Activated naive CD8-positive, alpha-beta T cell treated with anti-CD3 and anti-CD28 coated beads, Interleukin-2, amount 50 U/mL, for 16 hours (primary cell): ENCODE measurements at places on chromosomes 7 and 10.
A peak's percentile ranks its signal among the peaks of the same experiment; 100 is the strongest.

DNA sequence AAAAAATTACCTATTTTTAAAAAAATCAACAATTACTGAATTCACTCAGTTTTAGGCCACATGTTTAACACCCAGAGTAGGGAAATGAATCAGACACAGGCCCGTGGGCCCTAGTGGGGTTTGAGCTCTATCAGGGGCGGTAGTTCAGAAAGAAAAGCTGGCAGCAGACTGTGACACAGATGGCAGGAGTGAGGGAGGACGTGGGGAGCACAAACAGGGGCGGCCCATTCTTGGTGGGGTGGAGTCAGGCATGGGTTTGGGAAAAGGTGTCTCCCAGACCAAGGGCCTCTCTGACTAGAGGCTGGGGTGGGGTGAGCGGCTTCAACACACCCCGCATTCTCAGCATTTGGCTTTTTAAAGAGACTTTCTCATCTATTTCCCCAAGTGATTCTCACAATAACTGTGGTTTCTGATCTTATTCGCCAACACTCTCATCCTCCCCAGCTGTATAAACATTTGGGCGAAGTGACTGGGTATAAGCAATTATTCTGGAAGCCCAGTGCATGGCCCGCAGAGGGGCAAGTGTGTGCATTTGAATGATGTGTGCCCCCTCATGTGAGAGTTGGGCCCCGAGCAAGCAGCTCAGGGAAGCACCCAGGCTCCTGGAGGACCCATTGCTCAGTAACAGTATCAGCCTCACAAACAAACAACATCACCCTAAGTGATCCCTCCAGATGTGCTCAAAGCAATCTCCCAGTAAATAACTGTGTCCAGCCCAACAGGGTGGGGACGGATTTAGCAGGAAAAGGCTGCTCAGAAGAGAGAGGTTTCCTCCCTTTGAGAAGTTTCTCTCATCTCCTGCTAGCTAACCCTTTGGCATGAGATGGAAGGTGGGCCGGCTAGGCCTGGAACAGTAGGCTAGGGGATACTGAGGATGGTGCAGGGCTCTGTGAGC lies 437.6 kb upstream of the ZMIZ1 start:
- DNase-seq: no peak

DNA sequence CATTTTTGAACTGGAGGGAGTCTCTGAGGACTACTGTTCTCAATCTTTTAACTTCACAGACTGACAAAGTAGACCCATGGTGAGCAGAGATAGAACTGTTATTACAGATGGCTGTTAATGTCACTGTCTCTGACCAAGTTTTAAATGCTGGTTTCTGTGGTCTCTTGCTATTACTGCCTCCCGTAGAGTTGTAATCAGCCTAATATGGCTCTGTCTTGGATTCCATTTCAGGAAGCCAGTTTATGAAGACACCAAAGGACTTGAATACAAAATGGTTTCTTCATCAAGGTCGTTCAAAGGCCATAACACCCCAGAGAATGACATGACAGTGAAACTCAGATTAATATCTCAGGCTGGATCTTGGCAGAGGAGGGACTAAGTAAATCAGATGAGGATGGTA lies 3.9 kb downstream of the SFRP4 start:
- no peak for DNase-seq

GRCh38 chr10:43253461-43254198 lies 13.2 kb downstream of the RASGEF1A start:
- no peak for DNase-seq

GRCh38 chr10:130340816-130341215 lies 204.6 kb downstream of the GLRX3 start:
- DNase-seq: no peak

DNA sequence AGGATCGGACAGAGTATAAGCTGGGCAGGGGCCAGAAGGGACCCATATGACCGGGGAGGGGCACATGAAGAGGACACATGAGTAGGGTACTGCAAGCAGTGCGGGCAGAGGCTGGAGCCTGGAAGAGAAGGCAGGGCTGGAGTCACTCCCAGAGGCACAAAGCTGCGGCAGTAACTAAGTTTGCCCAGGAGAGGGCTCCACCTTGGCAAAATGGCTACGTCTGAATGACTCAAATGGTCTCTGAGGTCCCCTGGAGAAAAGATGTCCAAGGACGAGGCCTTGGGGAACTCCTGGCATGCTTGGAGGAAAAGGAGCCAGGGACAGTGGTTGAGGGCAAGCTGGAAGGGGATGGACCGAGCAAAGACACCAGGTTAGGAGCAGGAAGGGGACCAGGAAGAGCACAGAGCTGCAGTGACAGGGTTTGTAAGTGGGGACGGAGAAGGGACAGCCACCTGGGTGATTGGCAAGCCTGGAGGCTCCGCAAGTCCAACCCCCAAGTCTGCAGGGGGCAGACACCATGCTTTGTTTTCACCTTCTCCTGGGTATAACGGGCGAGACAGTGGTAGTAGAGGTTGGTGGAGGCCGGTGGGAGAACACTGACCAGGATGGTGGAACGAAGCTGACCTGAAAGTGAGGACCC lies 43.1 kb upstream of the LBX1 start:
- DNase-seq: peak; percentile 26

DNA sequence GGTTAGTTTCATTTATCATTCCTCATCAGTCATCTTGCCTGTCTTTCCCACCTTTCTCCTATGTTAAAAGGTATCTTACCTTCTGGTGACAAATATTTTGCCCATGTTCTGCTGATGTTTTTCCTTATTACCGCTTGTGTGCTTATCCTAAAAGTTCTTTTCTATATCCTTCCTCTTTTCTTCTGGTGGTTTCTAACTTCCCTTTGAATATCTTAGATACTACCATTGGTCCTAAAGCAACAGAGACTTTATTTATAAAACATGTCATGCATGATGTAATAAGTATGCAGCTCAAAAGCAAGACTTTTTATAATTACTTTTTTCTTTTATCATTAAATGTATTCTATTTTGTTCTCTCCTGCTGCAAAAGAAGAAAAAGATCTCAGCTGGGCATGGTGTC lies 24.8 kb downstream of the TBC1D12 start:
- no peak for DNase-seq

DNA sequence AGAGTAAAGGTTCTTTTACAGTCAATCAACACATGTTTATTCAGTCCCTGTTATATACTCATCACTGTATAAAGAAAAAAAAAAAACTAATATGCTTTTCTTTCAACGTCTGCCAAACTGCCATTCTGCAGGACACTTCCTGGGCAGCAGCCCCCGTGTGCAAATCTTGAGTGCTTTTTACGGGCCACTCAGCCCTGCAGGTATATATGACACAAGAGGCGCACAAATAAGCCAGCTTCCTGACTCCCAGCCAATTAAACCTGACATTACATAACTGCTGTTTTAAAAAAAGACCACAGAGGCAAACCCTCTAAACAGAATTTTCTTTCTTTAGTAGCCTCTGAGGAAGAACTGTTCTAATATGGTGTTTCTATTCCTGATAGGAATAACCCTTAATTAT lies 263.0 kb upstream of the NEBL start:
- no peak for DNase-seq

DNA sequence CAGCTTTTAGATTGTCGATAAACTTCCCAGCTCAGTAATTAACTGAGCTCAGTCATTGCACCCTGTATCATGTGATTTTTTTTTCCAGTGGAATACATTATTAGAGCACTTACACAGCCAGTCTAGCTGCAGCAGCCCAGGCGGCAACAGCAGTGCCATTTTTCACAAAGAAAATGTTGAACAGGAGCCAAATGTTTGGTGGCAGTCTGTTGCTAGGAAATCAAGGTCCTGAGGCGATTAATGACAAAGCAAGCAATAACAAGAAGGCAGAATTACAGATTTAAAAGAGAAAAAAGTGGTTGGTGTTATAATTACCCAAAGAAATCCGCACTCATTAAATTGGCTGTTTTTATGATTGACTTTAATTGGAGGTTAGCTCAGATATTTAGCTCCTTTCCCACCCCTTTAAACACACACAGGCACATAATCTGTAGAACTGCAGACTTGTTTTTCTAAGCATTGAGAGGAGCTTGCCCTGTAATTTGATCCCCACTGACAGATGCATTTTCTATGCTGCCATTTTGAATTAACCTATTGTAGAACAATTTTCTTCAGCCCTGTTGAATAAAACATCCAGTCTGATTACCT lies 267.4 kb downstream of the ADK start:
- DNase-seq: no peak

GRCh38 chr10:72388062-72388461 lies 33.3 kb upstream of the DNAJB12 start:
- no peak for DNase-seq

GRCh38 chr10:118931436-118931835 lies 98.1 kb upstream of the NANOS1 start:
- no peak for DNase-seq

GRCh38 chr7:30648744-30649540 lies 33.3 kb downstream of the CRHR2 start:
- DNase-seq: no peak

- no peak for DNase-seq
Observed at GRCh38 chr7:100077205-100077604, 4.3 kb downstream of the ZNF3 start.

GRCh38 chr10:23344241-23344841 lies at the start of gene C10orf67:
C10orf67 (minus strand) TSS chr10:23344797; CDS start chr10:23344774, 23 bp downstream.
- DNase-seq: no peak

DNA sequence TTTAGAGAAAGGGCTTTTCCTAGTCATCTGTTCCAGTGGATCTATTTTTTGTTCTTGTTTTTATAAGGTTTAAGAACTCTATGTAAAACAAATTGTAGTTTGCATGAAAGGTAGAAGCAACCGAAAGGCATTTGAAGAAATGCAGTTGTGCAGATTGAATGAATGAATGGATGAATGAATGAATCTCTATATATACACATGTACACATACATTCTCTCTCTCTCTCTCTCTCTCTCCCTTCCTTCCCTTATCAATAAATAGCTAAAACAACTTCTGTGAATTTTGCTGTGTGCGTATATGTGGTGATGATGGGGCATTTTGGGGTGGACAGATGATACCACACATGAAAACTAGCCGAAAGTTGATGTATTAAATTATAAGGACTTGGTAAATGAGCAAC lies 32.4 kb downstream of the ANLN start:
- no peak for DNase-seq

DNA sequence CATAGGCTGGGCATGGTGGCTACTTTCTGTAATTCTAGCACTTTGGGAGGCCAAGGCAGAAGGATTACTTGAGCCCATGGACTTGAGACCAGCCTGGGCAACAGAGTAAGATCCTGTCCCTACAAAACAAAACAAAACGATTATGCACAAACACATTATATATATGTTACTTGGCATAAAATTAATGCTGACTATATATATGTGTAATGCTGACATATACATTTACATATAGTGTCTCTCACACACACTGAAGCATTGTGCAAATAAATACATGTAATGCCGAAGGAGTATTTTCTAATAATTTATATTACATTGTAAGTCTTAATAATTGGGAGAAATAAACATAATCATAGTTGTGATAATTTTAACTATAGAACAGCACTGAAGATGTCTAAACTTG lies 621.8 kb upstream of the ZNF722 start:
- DNase-seq: no peak
